ENCODE measurements at places on chromosomes 12 and 14.

GRCh38 chr14:102571043-102571442 is 21.4 kb upstream of the RCOR1 start:
- no peak for DNase-seq

DNA sequence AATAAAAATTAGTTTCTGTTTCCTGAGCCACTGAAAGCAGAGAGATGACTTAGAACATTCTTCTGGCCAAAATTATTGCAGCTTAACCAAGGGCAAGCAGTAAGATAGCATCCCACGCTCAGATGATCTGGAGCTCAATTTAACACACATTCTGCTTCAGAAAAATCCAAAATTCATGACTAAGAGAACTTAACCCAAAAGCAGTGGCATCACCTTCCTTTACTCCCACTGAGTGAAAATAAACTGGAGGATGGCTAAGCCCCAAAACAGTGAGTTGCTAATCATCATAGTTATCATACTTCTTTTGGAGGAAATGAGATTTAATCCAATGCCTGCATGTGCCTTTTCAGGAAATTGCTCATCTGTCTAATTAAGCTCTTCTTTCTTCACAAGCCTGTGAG is 195.4 kb downstream of the DUSP6 start:
- peak; percentile 42 for DNase-seq

GRCh38 chr14:70442750-70443149 is 9.2 kb upstream of the ADAM21 start:
- no peak for DNase-seq

GRCh38 chr14:100616854-100617409 is 29.7 kb upstream of the BEGAIN start:
- DNase-seq: no peak

DNA sequence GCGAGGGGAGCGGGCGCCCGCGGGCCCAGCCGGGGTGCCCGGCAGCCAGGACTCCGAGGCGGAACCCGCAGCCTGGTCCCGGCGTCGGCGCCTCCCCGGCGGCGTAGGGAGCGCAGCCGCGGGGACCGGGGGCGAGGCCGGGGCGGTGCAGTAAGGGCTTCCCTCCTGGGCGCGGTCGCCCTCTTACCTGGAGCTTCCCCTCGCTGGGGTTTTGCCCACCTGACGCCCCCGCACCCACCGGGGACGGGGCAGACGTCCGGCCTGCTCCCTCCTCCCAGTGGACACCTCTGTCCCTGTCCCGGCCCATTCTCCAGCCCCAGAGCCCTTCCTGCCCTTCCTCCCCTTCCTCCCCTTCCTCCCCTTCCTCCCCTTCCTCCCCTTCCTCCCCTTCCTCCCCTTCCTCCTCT is 413 bp upstream of the TUBA1C start:
- no peak for DNase-seq

DNA sequence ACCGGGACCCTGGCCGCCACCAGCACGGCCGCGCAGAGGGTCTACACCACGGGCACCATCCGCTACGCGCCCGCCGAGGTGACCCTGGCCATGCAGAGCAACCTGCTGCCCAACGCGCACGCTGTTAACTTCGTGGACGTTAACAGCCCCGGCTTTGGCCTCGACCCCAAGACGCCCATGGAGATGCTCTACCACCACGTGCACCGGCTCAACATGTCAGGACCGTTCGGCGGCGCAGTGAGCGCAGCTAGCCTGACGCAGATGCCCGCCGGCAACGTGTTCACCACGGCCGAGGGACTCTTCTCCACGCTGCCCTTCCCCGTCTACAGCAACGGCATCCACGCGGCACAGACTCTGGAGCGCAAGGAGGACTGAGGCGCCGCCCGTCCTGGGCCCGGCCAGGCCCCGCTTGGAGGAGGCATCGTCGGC is 150.1 kb downstream of the EGLN3 start:
- DNase-seq: no peak

- no peak for DNase-seq
These were observed 311.8 kb upstream of the CLEC14A start for GRCh38 chr14:38567703-38568102.

GRCh38 chr12:2543801-2544200 is 251.0 kb upstream of the FKBP4 start:
- no peak for DNase-seq

GRCh38 chr14:21087294-21088091 is 11.0 kb downstream of the ZNF219 start:
- peak; percentile 88 for DNase-seq

GRCh38 chr12:94783343-94783742 is 133.0 kb upstream of the TMCC3 start:
- no peak for DNase-seq

DNA sequence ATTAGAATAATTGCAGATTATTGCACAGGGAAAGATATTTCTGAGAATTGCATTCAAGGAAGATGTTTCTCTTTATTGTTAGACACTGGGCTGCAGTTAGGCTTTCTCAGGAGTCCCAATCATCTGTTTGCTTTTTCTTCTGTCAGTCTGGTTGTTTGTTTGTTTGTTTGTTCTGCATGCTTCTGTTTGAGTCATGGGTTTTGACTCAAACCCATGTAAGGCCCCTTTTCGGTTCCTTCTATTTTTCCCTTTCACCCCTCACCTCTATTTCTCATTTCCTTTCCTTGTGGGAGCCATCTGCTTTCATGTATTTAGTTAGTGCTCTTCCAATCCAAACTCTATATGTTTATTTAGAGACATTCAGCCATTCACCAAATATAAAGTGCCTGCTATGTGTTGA is 25.1 kb upstream of the CISTR start:
- no peak for DNase-seq

DNA sequence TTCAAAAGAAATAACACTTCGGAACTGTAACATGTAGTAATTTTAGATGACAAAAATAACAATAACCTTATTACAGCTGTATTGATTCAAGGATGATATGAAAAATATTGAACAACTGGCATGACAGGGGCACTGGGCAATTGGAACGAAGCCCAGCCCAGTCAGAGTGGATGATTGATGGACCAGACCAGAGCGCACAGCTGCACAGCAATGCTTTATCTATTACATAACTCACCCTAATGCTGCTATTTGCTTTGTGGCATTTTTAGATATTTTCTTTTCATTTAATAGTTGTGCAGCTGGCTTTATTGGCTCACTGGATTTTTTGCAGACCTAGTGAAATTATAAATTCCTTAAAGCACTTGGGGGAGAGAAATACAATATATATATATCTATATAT is 26.9 kb upstream of the FERMT2 start:
- no peak for DNase-seq

GRCh38 chr14:63725786-63726460 is 1.9 kb downstream of the SGPP1 start:
- DNase-seq: no peak

DNA sequence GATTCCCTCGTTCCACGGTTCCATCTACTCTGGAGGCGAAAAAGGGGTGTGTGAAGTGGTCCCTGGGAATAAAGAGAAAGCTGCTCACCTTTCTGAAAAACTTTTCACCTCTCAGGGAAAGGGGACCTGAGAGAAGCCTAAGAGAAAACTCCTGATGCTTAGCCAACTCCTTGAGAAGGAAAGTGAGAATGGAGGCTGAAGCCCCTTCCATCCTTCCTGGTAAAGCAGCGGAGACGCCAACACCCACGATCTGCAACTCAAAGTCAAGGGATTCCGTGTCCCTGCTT is 110.0 kb downstream of the ARF6 start:
- DNase-seq: no peak

GRCh38 chr12:116920939-116921338 is 10.2 kb downstream of the FBXW8 start:
- DNase-seq: no peak

DNA sequence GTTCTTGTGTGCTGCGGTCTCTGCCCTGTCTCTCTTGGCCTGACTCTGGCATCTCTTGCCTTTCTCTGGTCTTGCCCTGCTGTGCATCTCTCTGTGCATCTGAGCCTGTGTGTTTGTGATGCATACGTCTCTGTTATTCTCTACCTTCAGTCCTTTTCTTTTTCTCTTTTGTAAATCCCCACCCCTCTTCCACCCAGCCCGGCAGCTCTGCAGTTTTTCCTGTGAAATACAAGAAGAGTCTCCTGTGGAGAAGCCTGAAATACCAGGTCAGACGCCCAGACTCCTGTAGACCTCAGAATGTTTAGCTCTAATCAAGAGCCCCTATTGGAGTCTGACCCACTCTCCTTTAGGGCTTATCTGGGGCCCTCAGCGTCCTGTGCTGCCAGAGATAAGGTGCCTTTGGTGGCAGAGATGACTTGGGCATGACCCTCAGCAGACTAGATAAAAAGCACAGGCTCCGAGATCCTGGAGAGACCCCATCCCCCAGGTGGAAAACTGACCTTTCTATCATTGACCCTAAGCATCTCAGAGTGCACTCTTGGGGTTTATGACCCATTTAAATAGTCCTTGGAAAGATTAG is 167.5 kb upstream of the SRRM4 start:
- no peak for DNase-seq

DNA sequence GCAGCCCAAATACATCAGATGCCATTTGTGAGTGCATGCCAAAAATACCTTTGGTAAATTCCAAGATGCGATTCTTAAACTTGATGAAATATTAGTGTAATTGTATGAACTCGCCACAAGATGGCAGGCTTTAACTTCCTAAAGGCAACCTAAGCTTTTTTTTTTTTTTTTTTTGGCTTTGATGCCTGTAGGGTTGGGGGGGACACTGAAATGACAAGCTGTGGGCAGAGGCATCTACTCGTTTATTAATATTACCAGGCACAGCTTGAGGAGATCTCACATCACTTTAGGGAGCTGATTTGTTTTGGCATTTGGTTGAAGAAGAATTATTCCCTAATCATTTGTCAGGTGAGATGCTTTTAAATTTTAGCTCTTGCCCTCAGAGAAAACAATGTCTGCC is 126.7 kb upstream of the CCDC196 start:
- DNase-seq: peak; percentile 34

DNA sequence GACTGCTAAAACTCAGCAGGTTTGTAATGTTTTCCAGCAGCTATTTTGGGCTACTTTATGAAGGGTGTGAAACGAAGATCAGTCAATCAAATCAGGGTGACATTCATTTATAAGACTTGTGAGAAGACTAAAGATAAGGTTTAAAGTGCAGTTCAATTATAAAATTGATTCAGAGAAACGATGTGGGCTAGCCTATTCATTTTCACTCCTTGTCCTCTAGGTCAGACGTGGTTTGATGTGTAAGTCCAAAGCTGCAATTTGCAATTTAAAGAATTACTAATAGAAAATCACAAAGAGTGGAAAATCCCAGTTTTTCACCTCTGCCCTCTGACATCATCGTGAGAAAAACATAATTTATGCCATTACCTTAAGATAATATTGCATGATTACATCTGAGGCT is 243.5 kb upstream of the NOVA1 start:
- DNase-seq: no peak

- no peak for DNase-seq
These were observed 4.3 kb downstream of the OLR1 start for GRCh38 chr12:10167599-10167998.

GRCh38 chr14:97164021-97164420 is 366.8 kb downstream of the VRK1 start:
- DNase-seq: no peak

- no peak for DNase-seq
These were observed 9.8 kb downstream of the APPL2 start for GRCh38 chr12:105226219-105226618.

GRCh38 chr12:89206390-89206789 is 145.9 kb downstream of the DUSP6 start:
- DNase-seq: no peak

- no peak for DNase-seq
These were observed 287.5 kb downstream of the DUSP6 start for GRCh38 chr12:89064780-89065179.

GRCh38 chr14:53306911-53307310 is 153.8 kb upstream of the DDHD1 start:
- DNase-seq: peak; percentile 32

DNA sequence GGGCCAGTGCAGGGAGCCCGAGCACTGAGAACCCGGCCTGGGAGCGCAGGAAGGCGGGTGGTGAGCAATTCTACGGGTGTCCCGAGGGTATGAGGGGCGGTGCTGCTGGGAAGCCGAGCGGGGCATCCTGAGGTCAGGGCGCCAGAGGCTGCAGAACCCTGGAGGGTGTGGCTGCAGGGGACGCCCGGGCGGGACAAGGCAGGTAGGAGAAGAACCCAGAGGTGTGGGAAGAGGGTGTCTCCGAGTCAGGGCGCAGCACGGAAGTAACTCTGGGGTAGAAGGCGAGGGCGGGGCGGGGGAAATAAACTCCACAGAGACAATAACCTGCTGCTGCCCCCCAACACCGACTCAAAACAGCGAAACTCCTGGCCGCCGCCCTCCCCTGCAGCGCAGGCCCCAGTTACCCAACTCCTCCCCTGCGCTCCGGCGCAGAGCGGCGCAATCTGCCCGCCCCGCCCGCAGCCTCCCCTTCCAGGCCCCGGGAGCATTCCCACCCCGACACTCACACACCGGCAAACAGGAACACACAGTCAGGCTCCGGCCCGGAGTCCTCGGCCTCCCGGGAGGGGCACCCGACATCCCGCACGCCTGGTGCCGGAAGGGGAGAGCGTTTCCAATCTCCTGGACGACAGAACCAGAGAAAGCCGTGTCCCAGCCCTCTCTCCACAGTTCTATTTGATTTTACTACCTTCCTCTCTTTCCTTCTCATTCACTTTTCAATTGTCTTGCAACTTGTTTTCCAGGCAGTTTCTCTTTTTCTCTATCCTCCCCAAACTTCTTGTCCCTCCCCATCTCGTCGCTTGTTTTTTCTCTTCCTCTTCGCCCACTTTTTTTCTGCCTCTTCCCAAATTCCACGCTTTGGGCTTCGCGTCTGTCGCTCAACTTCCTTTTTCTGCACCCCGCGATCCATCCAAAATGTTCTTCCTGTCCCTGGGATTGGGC is 2.4 kb downstream of the HRK start:
- no peak for DNase-seq

- DNase-seq: no peak
These were observed 47.3 kb downstream of the NUAK1 start for GRCh38 chr12:106091446-106091820.

DNA sequence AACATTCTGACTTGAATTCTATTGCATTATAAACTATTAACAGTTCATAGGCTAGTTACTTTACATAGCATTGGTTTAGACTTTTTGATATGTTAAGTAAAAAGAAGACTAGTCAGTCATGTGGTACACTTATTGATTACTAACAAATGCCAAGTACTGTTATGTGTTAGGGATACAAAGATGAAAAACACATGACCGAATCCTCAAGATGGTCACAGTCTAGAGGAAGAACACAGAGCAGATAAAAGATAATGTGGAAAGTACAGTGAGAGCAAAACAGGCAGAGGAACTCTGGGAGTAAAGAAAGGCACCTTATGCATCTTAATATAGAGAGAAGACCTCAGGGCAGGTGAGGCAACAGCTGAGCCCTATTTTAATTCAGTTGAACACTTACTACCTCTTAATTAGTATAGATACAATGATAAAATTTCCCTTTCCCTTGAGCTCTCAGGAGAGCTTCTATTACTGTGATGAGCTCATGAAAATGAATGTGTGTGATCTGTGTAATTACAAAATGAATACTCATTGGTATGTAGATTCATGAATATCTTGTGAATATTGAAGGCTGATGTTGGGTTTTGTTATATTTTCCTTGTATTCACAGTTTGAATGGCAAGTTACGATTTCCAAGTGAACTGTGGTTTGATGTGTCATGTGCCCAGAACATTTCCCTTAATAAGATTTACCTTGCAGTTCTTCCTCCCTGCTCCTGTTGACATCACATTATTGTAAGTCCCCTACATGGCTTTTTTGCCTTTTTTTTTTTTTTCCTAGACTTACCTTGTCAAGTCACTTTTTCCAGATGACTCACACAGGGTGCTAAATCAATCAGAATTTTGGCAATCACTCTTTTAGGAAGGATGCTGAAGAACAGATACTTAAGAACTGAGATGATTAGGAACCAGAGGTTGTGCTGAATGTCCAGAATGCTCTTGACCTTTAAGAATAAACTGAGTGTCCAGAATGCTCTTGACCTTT is 29.5 kb upstream of the MSRB3 start:
- DNase-seq: no peak

GRCh38 chr12:131116468-131117117 is 162.9 kb downstream of the ADGRD1 start:
- no peak for DNase-seq
